Stimulated activated CD8-positive, alpha-beta memory T cell treated with anti-CD3 and anti-CD28 coated beads, Interleukin-7, amount 100 ng/mL, for 1 hour (primary cell): ENCODE measurements at places on chromosomes 3 and 15.

- no peak for DNase-seq
Observed at GRCh38 chr3:29887451-29887850, 606.6 kb downstream of the RBMS3 start.

GRCh38 chr3:87246662-87247429 is 19.7 kb downstream of the CHMP2B start:
- no peak for DNase-seq

DNA sequence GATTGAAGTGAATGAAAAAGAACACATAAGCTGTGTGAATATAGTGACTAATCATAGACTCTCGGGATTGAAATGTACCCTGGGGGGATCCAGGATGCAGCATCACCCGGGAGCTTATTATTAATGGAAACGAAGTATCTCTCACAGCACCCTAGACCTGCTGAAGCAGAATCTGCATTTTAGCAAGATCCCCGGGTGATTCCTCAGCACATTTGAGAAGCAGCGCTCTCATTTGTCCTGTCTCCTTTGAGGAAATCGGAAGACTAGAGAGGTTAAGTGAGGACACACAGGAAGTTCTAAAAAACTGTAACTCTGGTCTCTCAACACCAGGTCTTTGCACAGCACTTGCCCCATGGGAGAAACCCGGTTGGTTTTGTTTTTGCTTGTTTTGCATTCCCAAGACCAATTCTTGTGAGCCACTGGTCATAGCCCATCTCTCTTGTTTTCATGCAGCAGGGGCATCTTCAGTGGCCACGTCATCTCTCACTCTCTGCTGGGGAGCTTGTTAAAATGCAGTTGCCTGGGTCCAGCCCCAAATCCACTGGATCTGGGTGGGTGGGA is 30.2 kb downstream of the ZNF710 start:
- no peak for DNase-seq

- DNase-seq: no peak
Observed at GRCh38 chr3:10081871-10082270, 26.2 kb downstream of the FANCD2OS start.
